Karpas-422 (cell line): ENCODE measurements at places on chromosomes 7 and 10. TPM values are rescaled to one million over a fixed set of nuclear protein-coding genes. Genes with fewer than 3 reads are reported as not detected.

DNA sequence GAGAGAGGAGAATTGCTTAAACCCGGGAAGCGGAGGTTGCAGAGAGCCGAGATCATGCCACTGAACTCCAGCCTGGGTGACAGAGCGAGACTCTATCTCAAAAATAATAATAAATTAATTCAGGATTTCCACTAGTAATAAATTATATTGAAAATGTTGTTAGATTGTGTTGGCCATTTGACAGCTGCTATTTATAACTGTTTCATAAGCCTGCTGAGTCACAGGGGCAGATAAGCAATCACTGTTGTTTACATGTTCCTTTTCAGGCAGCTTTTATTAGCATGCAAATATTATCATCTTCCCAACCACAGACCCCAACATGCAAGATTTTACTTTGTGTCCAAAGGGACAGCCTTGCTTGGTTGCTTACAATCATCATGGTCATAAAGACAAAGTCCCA is 49.5 kb upstream of the ZNF138 start:
- DNase-seq: no peak

SLC39A12 gene
- not detected in 2 replicates for total RNA-seq

GPRIN2 gene
- not detected in 2 replicates for total RNA-seq

GRCh38 chr7:53422291-53422690 is 386.9 kb downstream of the POM121L12 start:
- no peak for DNase-seq

- no peak for DNase-seq
Measured at GRCh38 chr10:63105225-63106110, 27.7 kb upstream of the NRBF2 start.

- DNase-seq: no peak
Measured at GRCh38 chr10:132837905-132838304, 52.0 kb upstream of the NKX6-2 start.

ITIH5 gene
- total RNA-seq: not detected in 2 replicates

SPACDR gene
- 1.5 and 2.8 TPM in 2 replicates for total RNA-seq

ZNF277 gene
- 32.5 and 37.4 TPM in 2 replicates for total RNA-seq

SRI gene
- total RNA-seq: 70.0 and 92.5 TPM in 2 replicates

DNA sequence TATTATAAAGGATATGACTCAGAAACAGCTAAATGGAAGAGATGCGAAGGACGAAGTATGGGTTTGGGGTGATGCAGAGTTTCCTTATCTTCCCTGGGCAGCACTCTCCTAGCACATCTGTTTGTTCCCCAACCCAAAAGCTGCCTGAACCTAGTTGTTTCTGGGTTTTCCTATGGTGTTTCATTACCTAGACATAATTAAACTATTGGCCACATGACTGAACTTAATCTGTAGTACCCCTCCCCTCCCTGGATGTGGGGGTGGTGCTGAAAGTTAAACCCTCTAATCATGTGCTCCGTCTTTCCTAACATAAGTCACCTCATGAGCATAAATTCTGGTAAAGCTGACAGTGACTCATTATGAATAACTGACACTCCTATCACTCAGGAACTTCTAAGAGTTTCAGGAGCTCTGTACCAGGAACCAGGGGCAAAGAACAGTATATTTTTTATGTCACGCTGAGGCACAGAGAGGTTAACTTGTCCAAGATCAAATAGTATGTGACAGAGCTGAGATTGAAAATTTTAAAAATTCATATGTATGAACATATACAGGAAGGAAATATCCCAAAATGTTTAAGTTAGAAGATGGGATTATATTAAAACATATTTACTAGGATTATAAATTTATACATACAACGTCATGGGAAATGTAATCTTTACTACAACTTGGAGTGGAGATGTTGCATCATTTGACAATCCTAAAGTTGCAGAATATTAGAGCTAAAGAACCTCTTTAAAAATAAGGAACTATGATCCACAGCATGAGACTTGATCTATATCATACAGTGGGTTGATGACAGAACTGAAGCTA is 4.8 kb downstream of the STRIP2 start:
- DNase-seq: no peak

STRA8 gene
- not detected in 2 replicates for total RNA-seq

- DNase-seq: peak; percentile 97
Measured at GRCh38 chr7:36283711-36284130, 105.9 kb upstream of the ANLN start.

ESYT2 gene
- 216 and 242 TPM in 2 replicates for total RNA-seq

DNA sequence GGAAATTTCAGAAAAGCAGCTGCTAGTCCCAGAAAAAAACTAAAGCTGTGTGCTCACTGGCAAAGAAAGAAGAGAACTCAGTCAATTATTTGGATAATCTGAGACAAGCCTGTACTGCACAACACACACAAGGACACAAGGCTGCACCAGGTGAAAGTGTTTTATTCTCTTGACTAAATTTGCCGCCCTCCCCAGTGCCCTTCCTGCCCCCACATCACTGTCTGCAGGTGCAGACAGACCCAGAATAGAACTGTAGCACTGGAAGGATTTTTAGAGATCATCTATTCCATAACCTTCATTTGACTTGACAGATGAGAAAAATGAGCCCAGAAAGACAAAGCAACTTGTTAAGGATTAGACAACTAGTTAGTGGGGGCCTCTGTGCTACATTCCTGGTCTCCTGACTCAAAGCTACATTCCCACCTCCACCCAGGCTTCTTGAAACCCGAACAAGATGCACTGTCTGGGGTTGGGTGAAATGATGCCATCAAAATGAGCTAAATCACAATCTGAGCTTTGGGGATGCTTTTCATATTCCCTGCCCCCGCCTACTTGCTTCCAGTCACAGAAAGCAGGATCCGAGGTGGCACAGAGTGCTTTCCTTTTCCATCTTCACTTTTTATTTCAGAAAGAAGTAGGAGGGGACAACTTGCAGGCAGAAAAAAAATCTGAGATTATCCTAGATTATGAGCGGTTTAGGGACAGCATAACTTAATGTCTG is 5.2 kb upstream of the VAX1 start:
- no peak for DNase-seq

- DNase-seq: no peak
Measured at GRCh38 chr10:11755512-11756263, 13.5 kb downstream of the ECHDC3 start.

- DNase-seq: no peak
Measured at GRCh38 chr7:130379921-130380860, at the start of gene CPA1. TSS of gene CPA1 (plus strand) at chr7:130380494. CDS start at chr7:130380521, 27 bp downstream.
